Naive thymus-derived CD8-positive, alpha-beta T cell (primary cell): ENCODE measurements at places on chromosomes 16 and 17.

GRCh38 chr17:28528327-28529012 lies 22.3 kb downstream of the FOXN1 start:
- H3K4me3 ChIP-seq: no peak overlapping the region
- no peaks in the 10 kb centered on the region for H3K36me3 ChIP-seq
- DNase-seq: no peak
- H3K27ac ChIP-seq: no peak overlapping the region

- no peak overlapping the region for H3K27ac ChIP-seq
- H3K4me3 ChIP-seq: no peak overlapping the region
- no peaks in the 10 kb centered on the region for H3K27me3 ChIP-seq
- peaks cover 88% of the 10 kb centered on the region for H3K36me3 ChIP-seq
- no peaks in the 10 kb centered on the region for H3K4me1 ChIP-seq
- DNase-seq: no peak
Measured at GRCh38 chr17:19904924-19905323, 37.2 kb upstream of the ULK2 start.

DNA sequence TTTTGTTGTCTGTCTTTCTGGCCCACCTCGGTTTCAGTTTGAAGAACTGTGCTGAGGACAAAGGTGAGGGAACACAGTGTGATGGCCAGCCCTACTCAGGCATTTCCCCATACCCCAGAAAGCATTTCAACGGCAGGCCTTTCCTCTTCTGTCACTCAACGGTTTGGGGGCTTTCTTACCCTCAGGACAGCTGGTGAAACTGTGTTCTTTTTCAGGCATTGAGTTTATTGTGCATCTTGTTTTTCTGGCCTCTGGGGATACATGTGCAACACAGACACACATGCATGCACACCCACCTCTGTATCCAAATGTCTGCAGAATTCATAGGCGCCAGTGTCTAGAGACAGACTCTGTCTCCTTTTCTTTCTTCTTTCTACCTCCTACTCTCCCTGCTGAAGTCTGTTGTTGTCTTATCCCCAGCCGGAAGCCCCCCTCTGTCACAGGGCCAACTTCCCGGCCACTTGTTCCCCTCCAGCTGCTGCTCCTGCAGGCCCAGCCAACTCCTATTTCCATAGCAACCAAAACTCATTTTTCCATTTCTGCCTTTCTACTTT lies 17.0 kb downstream of the CHD9 start:
- peaks cover 42% of the 10 kb centered on the region for H3K4me1 ChIP-seq
- no peak for DNase-seq
- no peaks in the 10 kb centered on the region for H3K27me3 ChIP-seq
- H3K36me3 ChIP-seq: peaks cover 4% of the 10 kb centered on the region
- H3K4me3 ChIP-seq: peak overlapping the region; percentile 46

- no peaks in the 10 kb centered on the region for H3K36me3 ChIP-seq
- no peaks in the 10 kb centered on the region for H3K27me3 ChIP-seq
- H3K4me3 ChIP-seq: peak overlapping the region; percentile 45
- H3K27ac ChIP-seq: no peak overlapping the region
- peaks cover 16% of the 10 kb centered on the region for H3K4me1 ChIP-seq
Measured at GRCh38 chr17:56754523-56755208, 79.1 kb downstream of the C17orf67 start.

DNA sequence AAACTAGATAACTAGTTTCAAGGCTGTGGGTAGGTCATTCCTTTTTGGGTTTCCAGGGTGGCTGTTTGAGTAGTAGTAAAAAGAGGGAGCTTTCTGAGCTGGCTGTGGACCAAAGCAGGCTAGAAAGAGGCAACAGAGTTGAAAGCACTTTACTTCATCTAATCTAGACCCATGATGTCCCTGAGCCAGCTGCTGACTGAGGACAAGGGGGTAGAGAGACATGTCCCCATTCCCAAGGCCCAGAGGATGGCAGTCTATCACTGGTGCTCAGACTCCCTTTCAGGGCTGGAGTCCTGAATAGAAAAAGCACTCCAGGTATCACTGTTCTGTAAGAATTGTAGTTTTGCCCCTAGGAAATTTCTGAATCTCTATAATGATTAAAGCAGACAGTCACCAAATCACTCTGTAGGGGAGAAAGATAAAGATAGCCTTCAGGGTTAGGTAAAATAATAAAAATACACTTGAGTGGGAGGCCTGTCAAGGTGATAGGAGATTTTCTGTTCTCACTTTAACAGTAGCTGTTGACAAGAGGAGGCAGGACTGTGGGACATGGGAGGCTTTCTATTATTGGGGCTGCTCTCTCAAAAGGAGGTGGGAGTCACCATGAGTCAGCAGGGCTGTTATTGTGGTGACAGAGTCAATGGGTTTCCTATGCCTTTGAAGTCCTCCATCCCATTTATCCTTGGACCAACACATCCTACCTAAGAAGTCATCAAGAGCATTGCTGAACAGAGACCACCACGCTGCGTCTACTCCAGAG lies 190.2 kb upstream of the MPHOSPH6 start:
- no peak for DNase-seq
- no peaks in the 10 kb centered on the region for H3K36me3 ChIP-seq
- peaks cover 2% of the 10 kb centered on the region for H3K4me1 ChIP-seq
- peaks cover 16% of the 10 kb centered on the region for H3K27me3 ChIP-seq

GRCh38 chr16:85399583-85400284 lies 213.4 kb upstream of the GSE1 start:
- H3K4me1 ChIP-seq: peaks cover 5% of the 10 kb centered on the region
- H3K4me3 ChIP-seq: no peak overlapping the region
- no peak overlapping the region for H3K27ac ChIP-seq

GRCh38 chr16:67279296-67280089 lies at the start of gene PLEKHG4:
Gene PLEKHG4 (plus strand): TSS chr16:67279532. CDS start chr16:67280045, 513 bp downstream.
- H3K27me3 ChIP-seq: no peaks in the 10 kb centered on the region
- H3K4me3 ChIP-seq: peak within 1 kb of the TSS; percentile 76
- H3K27ac ChIP-seq: peak within 1 kb of the TSS; percentile 87
- peaks cover 5% of the 10 kb centered on the region for H3K4me1 ChIP-seq

GRCh38 chr16:71645450-71645849 lies 19.5 kb downstream of the MARVELD3 start:
- H3K36me3 ChIP-seq: no peaks in the 10 kb centered on the region
- no peak overlapping the region for H3K27ac ChIP-seq
- no peak overlapping the region for H3K4me3 ChIP-seq
- no peaks in the 10 kb centered on the region for H3K27me3 ChIP-seq

DNA sequence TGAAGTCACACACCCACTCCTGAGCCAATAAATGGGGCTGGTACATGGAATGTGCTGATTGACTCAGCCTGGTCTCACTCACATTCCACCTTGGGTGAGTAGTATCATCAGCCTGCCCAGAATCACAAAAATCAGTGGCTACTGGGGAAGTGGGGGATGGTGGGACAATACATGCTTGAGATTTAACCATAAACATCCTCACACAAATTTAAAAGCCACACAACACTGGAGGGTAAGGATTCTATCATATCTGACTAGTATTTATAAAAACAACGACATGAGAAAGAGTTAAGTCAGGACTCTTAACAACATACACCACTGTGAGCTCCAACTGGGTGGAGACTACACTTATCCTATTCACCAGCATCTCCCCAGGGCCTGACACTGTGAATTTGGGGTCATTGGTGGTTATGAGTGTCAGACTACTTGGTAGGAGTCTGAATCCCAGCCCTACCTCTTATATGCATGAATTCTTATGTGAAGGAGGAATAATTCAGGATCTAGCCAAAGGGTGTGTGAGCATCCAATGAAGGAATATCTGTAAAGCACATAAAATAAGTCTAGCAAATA lies 26.0 kb upstream of the IRX6 start:
- H3K36me3 ChIP-seq: no peaks in the 10 kb centered on the region
- H3K27me3 ChIP-seq: peaks cover 12% of the 10 kb centered on the region
- H3K4me1 ChIP-seq: no peaks in the 10 kb centered on the region

GRCh38 chr16:87074641-87075318 lies 242.4 kb downstream of the C16orf95 start:
- peaks cover 15% of the 10 kb centered on the region for H3K27me3 ChIP-seq
- peaks cover 6% of the 10 kb centered on the region for H3K36me3 ChIP-seq
- no peak overlapping the region for H3K27ac ChIP-seq
- no peak overlapping the region for H3K4me3 ChIP-seq
- no peak for DNase-seq
- H3K4me1 ChIP-seq: no peaks in the 10 kb centered on the region

GRCh38 chr16:89292443-89293078 lies 75.1 kb downstream of the ZNF778 start:
- H3K4me3 ChIP-seq: no peak overlapping the region
- H3K27me3 ChIP-seq: no peaks in the 10 kb centered on the region
- peaks cover 16% of the 10 kb centered on the region for H3K4me1 ChIP-seq
- peak overlapping the region; percentile 66 for H3K27ac ChIP-seq

DNA sequence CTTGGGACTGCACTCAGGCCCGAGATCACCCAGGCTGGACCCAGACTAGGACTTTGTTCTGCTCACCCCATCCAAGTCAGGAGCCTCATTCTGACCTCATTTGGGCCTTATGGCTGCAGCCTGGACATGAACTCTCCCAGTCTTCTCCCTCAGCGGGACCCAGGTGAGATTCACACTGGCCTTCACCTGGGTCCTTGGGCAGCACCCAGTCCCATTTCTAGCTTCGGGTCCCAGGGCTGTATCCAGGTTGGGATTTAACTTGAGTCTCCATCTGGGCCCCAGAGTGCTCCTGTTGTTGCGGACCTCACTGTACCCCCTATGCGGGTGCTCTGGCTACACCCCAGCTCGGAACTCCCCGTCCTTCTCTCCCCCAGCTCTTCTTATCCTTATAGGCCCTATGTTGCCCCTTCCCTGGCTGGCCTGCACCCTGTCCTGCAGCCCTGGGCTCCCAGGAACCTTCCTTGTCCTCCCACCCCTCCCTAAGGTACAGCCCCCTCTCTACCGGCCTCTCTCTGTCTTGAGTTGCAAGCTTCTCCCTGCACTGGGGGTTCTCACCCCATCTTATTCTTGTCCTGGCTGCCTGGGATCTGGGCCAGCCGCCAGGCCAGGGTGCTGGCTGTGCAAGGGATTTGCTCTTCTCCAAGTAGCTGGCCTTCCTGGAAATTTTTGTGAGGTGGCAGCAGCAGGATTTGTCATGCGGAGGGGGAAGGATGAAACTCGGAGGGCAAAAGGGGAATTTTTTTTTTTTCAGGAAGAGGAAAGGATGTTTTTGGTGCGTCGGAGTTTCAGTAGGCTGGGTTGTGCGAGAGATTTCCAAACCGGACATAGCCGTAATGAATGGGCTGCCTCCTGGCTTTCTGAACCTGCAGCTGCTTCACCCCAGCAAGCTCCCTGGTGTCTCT lies 904 bp downstream of the MAP2K3 start:
- H3K27ac ChIP-seq: peak overlapping the region; percentile 95
- peak overlapping the region; percentile 95 for H3K4me3 ChIP-seq
- DNase-seq: no peak
- H3K4me1 ChIP-seq: peaks cover 53% of the 10 kb centered on the region
- no peaks in the 10 kb centered on the region for H3K36me3 ChIP-seq
- H3K27me3 ChIP-seq: no peaks in the 10 kb centered on the region

- DNase-seq: peak; percentile 70
- no peaks in the 10 kb centered on the region for H3K36me3 ChIP-seq
- H3K4me1 ChIP-seq: peaks cover 6% of the 10 kb centered on the region
- H3K27ac ChIP-seq: no peak within 1 kb of the TSS
- no peak within 1 kb of the TSS for H3K4me3 ChIP-seq
Measured at GRCh38 chr17:63881935-63882601, at the start of gene GH2. Gene GH2 (minus strand): TSS chr17:63881944. CDS start chr17:63881801, 143 bp downstream.

DNA sequence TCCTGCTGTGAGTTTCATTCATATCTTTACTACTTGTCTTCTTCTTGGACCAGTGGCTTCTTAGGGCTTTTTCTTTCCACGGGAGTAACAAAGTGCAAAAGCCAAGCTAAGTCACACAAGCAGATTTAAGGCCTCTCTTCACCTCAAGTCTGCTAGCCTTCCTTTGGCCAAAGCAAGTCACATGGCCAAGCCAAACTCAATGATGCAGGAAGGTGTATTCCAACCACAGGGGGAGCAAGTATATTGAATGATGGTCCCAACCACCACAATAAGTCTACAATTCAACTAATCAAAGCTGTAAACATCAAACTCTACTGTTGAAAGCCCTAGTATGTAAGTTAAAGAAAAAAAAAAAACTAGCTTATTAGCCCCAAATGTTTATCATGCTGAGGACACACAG lies 44.5 kb upstream of the CDYL2 start:
- peaks cover 2% of the 10 kb centered on the region for H3K27me3 ChIP-seq
- DNase-seq: no peak
- H3K27ac ChIP-seq: no peak overlapping the region
- H3K36me3 ChIP-seq: peaks cover 3% of the 10 kb centered on the region
- no peak overlapping the region for H3K4me3 ChIP-seq

- H3K36me3 ChIP-seq: no peaks in the 10 kb centered on the region
- H3K4me1 ChIP-seq: no peaks in the 10 kb centered on the region
- no peak for DNase-seq
- no peaks in the 10 kb centered on the region for H3K27me3 ChIP-seq
Measured at GRCh38 chr17:55318081-55318480, 53.3 kb downstream of the HLF start.

DNA sequence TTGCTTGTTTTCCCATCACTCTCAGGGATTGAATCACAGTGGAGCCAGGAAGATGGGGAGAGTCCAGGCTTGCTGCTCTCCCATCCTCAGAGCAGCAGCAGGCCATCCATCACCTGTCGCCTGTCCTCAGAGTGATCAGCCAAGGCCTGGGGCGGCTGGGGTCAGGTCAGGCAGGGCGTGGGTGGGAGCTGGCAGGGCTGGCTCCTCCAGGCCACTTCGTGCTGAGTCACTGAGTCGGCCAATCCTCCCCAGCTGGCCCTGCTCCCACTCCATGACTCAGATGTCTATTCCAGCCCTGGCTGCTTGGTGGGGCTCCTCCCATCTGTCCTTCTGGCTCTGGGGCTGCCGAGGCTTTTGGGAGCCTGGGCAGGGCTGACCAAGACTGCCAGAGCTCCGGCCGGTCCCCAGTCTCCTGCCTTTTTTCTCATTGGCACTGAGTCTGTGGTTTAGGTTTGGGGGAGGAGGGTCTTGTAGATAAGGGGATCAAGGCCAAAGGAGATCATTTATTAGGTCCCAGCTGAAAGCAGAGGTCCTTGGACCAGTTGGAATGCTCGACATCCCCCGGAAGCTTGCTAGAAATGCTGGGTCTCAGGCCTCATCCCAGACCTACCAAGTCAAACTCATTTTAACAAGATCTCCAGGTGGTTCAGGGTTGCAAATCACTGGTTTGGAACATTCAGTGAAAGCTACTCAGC lies 72.7 kb downstream of the ABCC1 start:
- H3K27me3 ChIP-seq: no peaks in the 10 kb centered on the region
- no peak for DNase-seq
- H3K27ac ChIP-seq: no peak overlapping the region
- H3K4me3 ChIP-seq: no peak overlapping the region
- peaks cover 74% of the 10 kb centered on the region for H3K36me3 ChIP-seq
- H3K4me1 ChIP-seq: peaks cover 28% of the 10 kb centered on the region

DNA sequence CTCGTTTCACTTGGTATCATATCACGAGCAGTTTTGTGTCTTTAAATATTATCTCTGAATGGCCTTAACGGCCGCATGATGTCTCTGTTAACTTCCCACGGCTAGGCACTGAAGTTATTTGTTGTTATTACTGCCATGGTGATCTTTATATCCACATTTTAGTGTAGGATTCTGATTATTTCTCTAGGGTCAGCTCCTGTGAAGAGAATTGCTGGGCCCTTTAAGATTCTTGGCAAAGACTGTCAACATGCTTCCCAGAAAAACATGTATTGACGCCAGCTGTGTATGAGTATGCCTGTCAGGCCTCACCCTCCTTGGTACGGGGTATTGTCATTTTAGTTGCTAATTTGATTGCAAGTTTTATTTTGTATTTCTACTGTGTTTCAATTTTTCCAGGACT lies 263.5 kb downstream of the SNX29 start:
- H3K4me1 ChIP-seq: peaks cover 29% of the 10 kb centered on the region
- no peaks in the 10 kb centered on the region for H3K27me3 ChIP-seq
- H3K36me3 ChIP-seq: peaks cover 10% of the 10 kb centered on the region
- H3K4me3 ChIP-seq: no peak overlapping the region

GRCh38 chr17:70286391-70286790 lies 117.1 kb downstream of the KCNJ2 start:
- H3K4me3 ChIP-seq: no peak overlapping the region
- DNase-seq: no peak
- H3K4me1 ChIP-seq: no peaks in the 10 kb centered on the region
- H3K36me3 ChIP-seq: no peaks in the 10 kb centered on the region
- no peak overlapping the region for H3K27ac ChIP-seq
